ENCODE measurements at places on chromosomes 1 and 21.

GRCh38 chr1:32201011-32201855, 838 bp downstream of the CCDC28B start:
- DNase-seq: peak; percentile 74

DNA sequence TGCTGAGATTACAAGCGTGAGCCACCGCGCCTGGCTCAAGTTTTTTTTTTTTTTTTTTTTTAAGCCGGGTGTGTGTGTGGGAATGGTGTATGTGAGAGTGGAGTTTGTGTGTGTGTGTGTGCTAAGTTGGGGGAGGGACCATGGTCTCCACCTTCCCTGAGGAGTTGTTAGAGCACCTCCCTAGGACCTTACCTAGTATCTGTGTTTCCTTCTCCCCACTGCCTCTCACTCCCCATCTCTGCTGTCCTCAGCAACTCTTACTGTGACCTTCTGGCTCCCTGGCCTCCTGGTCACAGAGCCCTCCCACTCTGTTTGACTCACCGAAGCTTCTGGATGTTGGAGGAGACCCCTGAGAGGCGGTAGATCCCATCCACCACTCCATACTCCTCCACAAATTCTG, 10.4 kb downstream of the ARHGAP30 start:
- DNase-seq: no peak

DNA sequence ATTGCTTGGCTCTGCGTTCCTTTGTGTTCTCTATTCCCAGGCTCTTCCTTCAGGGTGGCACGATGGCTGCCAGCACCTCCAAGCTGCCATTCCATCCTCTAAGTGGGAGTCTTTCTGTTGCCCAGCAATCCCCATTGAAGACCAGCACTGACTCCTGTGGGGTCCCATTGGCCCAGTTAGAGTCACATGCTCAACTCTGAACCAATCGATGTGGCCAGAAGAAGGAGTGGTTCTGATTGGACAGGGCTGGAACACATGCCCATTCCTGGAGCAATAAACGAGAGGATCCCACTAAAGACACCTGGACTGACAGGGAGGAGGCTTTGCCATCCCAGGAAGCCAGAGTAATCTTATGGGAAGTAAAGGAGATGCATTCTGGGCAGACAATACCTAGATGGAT, 97.2 kb upstream of the IGSF21 start:
- DNase-seq: no peak

- DNase-seq: no peak
These were observed 11.5 kb downstream of the MACO1 start for GRCh38 chr1:25442178-25442577.

GRCh38 chr1:68173936-68174737, 58.2 kb downstream of the WLS start:
- DNase-seq: no peak

DNA sequence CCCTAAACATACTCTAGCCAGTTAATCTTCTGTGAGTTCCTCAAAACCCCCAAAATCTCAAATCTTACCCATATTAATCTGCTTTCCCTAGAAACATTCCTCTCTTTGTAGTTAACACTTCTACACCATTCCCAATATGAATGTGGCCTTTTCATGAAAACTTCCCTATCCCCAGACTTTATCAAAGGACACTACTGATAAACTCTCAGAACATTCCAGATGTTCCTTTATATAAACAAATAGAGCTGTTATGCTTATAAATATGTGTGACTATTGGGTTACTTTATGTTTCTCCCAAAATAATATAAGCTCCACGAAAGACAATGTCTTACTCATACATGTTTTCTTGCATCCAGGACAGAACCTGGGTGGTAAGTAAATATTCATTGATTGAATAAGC, 205.4 kb upstream of the NFIA start:
- DNase-seq: no peak

- peak; percentile 44 for DNase-seq
These were observed at the start of gene PDE4B for GRCh38 chr1:65792669-65793358. PDE4B (plus strand) TSS chr1:65792895.

- DNase-seq: no peak
These were observed 245.9 kb downstream of the DISC1 start for GRCh38 chr1:231872461-231872910.

DNA sequence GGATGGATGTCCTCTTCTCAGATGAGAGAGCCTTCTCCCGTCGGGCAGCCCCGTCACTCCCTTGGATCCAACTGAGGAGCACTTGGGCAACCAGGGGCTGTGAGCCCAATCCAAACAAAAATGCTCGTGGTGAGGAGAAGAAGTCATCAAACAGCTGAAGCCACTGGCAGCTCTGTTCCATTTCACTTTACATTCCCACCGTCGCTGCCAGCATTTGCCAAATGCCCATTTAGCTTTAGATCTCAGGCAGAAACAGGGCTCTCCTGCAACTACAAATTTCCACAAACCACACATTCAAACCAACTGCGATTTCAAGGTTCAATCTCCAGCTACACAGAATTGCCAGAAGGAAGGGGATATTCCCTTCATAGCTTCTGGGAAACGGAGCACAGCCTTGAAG, 634.6 kb downstream of the SMYD3 start:
- DNase-seq: no peak

- no peak for DNase-seq
These were observed 19.1 kb upstream of the QSOX1 start for GRCh38 chr1:180135535-180135934.

DNA sequence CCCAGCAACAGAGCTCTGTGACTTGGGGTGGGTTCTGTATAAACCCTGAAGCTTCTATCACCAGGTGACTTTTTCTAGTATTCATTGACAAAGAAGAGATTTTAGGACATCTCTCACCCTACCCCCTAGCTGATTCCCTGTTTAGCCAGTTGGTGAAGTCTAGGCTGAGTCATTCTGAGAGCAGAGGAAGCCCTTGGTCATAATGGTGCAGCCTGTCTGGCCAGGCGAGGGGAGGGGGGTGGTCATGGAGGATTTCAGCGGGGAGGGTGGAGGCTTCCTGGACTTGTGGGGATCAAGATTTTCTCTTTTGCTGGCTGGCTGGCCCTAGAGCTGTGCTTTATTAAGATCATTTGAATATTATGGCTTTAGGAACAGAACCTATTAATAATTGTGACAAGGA, 262.6 kb downstream of the CAMTA1 start:
- DNase-seq: no peak

DNA sequence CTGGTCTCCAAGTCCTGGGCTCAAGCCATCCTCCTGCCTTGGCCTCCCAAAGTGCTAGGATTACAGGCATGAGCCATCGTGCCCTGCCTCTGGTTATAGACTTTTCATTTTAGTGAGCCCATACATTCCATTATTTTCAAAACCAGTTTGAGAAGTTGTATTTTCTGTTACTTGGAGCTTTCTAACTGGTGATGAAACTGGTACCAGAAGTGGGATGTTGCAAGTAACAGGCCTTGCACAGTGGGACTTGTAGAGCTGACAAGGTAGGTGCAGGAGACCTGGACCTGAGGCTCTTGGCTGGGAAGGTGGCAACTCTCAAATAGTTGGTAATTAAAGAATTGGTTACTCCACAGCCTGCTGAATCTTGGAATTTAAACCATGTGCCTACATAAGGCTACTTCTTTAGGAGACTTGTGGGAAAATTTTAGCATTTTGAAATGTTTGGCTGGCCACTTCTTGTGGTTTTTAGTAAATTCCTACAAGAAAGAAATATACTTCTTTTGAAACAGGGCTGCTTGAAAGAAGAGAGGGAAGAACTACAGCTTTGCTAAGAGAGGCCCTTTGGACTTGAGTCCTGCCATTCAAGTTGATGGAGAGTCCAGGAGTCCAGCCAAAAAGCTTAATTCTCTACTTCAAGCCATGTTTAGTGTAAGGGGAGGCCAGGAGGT, 9.8 kb upstream of the ALPL start:
- no peak for DNase-seq

GRCh38 chr21:41819856-41820281, 53.0 kb upstream of the RIPK4 start:
- no peak for DNase-seq

DNA sequence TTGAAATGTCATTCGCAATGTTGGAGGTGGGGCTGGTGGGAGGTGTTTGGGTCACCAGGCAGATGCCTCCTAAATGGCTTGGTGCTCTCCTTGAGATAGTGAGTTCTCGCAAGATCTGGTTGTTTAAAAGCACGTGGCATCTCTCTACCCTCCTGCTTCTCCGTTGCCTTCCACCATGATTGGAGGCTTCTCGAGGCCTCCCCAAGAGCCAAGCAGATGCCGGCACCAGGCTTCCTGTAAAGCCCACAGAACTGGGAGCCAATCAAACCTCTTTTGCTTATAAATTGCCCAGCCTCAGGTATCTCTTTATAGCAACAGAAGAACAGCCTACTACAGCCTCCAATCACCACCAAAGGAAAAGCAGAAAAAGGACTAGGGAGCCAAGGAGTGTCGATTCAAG, 80.5 kb downstream of the PDE9A start:
- no peak for DNase-seq

DNA sequence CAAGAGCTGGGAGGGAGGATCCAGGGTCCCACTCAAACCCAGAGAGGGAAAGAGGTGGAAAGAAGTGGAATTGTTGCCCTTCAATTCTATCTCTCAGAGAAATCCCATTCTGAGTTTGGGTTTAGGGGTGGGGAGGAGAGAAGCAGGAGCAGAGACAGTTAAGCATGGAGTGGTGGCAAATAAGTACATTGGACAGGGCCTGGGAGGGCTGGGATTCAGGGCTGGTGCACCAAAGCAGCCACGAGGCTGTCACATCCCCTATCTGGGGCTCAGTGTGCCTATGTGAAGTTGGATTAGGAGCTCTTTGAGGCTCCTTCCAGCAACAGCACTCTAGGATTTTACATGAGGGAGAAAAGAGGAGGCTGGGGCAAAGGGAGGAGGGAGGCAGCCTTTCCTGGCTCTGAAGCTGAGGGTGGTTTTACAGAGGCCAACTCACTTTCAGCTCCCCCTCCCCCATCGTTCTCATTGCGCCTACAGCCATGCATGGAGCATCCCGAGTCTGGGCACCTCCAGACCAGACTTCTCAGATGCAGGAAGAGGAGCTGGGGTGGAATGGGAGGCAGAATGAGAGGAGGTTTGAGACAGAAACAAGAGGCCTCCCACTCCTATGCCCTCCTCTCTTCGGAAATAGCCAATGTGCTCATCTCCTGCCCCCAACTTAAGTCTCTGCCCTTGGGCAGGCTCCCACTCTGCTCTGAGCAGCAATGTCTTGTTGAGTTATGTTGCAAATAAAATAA, 3.0 kb upstream of the SYT6 start:
- no peak for DNase-seq

- peak; percentile 39 for DNase-seq
These were observed at the start of gene FCRLA for GRCh38 chr1:161706482-161707347. FCRLA (plus strand) TSS chr1:161707229; CDS start chr1:161707265, 36 bp downstream.

DNA sequence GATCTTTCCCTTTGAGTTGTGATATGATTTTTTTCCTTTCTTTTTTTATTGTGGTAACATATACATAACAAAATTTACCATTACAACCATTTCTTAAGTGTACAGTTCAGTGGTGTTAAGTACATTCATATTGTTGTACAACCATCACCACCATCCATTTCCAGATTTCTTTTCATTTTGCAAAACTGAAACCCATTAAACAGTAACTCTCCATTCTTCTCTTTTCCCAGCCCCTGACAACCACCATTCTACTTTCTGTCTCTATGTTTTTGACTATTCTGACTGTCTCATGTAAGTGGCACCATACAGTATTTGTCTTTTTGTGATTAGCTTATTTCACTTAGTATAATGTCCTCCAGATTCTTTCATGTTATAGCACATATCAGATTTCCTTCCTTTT, 30.3 kb downstream of the CEP350 start:
- DNase-seq: no peak

GRCh38 chr21:36045993-36046392, 14.3 kb downstream of the SETD4 start:
- no peak for DNase-seq

GRCh38 chr1:31699341-31699891, 4.4 kb downstream of the COL16A1 start:
- DNase-seq: no peak

DNA sequence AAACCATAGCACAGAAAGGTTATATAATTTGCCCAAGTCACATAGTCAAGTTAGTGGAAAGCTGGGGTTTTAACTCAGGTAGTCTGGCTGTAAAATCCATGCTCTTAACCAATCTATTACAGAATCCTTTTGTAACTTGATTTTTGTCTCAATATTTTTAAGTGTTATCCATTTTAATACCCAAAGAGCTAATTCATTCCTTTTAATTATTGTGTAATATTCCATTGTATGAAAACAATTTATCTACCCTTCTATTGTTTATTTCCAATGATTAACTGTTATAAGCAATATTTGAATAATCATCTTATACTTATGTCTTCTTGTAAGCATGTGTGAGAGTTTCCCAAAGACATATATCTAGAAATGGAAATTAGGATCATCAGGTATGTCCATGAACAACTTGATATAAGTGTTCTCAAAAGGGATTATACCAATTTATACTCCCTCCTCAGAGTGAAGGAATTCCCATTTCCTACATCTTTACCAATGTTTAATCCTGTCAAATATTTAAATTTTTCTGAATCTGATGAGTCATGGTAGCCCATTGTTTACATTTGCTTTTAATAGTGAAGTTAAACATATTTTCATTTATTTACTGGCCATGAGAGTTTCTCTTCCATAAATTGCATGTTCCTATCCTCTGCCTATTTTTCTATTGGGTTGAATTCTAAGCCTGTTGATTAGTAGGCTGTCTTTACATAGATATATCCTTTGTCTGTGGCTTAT, 13.9 kb downstream of the TEX50 start:
- no peak for DNase-seq

DNA sequence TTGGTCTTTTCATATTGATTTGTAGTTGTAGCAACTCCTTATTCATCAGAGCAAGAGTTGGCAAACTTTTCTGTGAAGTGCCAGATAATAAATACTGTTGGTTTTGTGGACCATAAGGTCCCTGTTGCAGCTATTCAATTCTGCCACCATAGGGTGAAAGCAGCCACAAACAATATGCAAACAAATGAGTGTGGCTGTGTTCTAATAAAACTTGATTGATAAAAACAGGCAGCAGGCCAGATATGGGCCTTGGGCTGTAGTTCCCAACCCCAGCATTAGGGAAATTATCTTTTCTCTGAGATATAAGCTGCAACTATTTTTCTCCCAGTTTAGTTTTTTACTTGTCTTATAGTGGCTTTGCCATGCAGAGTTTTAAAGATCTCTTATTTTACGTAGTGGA, 469.2 kb downstream of the SMYD3 start:
- no peak for DNase-seq

GRCh38 chr1:77594366-77595112, 87.9 kb downstream of the ZZZ3 start:
- DNase-seq: no peak

DNA sequence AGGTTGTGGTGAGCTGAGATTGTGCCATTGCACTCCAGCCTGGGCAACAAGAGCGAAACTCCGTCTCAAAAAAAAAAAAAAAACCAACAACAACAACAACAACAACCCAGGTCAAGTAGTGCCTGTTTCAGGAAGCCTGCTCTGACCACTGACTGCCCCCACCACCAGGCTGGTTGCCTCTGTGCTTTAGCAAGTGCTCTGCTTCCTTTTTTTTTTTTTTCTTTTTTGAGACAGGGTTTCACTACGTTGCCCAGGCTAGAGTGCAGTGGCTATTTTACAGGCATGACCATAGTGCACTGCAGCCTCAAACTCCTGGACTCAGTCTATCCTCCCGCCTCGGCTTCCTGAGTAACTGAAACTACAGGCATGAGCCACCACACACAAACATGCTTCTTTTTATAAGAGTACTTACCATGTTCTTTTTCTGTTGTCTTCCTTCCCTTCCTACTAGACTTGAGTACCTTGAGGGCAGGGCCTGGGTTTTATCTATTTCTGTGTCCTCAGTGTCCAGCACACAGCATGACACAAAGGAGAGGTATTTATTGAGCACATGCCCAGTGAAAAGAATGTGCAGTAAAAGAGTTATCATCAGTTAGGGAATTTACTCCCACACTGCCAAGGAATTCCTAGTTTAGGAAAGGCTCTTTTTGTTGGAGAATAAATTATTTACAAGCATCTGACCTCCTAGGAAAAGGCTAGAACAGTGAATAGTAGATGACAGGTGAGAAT, 9.9 kb upstream of the COA7 start:
- DNase-seq: no peak

All from KBM-7 (cell line).